NCI-H146 (cell line): ENCODE measurements at places on chromosomes 7 and 10.

GRCh38 chr10:132167041-132167674, 19.6 kb upstream of the DPYSL4 start:
- no peak for DNase-seq

- DNase-seq = no peak
These were observed 507 bp upstream of the TMEM254 start for GRCh38 chr10:80077869-80078447.

GRCh38 chr10:104819731-104820130, 178.6 kb downstream of the SORCS3 start:
- no peak for DNase-seq

DNA sequence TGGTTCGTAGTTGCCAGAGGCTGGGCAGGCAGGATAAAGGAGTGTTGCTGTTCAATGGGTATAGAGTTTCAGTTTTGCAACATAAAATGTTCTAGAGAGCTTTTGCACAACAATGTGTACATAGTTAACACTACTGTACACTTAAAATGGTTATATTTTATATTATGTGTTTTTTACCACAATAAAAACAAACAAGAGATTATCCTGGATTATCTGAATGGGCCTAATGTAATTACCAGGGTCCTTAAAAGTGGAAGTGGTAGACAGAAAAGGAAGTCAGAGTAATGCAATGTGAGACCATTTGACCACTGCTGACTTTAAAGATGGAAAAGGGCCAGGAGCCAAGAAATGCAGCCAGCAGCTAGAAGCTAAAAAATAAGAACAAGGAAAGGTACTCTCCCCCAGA, 159.7 kb downstream of the SGMS1 start:
- DNase-seq = no peak

DNA sequence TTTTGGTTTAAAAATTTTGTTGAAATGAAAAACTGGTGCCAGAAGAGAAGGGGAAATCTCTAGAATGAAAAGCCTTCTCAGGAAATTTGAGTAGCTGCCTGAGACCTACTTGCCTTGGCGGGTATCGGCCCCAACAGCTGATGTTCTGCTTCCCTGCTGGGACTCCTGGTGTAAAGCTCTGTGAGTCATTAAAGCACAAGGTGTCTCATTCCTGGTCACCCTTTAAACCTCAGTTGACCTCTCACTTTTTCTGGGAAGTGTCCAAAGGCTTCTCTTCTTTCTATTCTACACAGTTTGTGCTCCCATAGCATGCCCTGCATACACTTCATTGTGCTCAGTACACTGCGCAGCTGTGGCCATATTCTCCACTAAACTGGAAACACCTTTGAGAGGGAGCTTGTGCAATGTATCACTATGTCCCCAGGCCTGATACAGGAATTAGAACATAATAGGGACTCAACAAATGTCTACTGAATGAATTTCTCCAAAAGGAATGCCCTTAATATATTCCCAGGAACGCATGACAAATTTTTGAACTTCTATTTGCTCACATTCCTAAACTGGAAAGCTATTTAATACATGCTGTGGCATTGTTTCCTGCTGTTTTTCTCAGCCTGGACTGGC, 303.9 kb downstream of the SDHAF3 start:
- DNase-seq = no peak

DNA sequence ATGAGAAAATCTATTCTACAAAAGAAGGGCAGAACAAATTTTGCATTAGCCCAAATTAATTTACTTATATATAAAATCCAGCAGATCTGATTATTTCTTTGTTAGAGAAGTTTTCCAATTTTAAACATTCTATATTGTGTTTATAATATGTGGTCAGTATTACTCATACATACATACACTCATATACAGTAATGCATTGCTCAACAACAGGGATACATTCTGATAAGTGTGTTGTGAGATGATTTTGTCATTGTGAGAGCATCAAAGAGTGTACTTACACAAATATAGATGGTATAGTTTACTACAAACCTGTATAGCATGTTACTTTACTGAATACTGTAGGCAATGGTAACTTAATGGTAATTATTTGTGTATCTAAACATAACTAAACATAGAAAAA, 239.6 kb upstream of the ETV1 start:
- DNase-seq = no peak

DNA sequence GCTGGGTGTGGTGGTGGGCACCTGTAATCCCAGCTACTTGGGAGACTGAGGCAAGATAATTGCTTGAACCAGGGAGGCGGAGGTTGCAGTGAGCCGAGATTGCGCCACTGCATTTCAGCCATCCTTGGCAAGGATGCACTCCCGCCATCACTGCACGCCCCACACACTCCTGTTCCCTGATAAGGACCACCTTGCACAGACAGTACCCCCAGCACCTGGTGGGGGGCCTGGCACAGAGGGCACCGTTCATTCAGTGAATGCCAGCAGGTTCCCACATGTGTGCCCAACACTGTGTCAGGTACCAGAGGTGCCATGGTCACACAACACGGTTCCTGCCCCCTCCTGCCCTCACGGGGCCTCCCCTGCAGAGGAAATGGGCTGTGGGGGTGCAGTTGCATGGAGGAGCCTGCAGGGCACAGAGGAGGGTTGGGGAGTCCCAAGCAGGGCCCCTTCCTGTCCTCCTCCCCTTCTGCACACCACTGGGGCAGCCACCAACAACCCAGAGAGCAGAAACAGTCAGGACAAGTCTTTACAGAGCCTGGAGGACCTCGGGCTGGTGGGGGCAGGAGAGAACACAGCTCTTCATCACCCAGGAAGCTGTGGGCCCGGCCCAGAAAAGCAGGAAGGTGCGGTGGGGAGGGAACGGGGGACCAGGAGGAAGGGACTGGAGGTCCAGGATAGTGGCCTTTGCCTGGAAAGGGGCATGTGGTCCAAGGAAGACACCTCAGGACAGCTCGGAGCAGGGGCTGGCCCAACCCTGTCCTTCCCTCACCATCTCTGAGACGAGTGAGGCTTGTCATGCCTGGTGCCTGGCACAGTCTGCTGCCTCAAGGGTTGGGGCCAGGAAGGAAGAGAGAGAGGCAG, 7.1 kb downstream of the CRYGN start:
- DNase-seq = no peak

DNA sequence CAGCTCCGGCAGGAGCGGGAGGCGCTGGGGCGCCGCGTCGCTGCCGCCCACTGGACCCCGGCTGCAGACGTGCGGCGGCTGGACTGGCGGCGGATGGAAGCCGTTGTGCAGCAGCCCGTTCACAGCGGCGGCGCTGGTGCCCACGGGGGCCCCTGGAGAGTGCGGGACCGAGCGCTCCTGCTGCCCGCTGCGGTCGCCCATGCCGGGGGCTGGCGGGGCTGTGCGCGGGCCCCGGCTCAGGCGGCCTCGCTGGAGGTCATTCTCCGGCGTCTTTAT, 413 bp downstream of the PANK1 start:
- DNase-seq = no peak

- DNase-seq = no peak
These were observed 283.7 kb downstream of the MALRD1 start for GRCh38 chr10:19332304-19332703.
